Stimulated activated CD4-positive, alpha-beta T cell treated with anti-CD3 and anti-CD28 coated beads, TNF-alpha, amount 100 ng/mL, for 4 hours (primary cell): ENCODE measurements at places on chromosomes 4 and X.

DNA sequence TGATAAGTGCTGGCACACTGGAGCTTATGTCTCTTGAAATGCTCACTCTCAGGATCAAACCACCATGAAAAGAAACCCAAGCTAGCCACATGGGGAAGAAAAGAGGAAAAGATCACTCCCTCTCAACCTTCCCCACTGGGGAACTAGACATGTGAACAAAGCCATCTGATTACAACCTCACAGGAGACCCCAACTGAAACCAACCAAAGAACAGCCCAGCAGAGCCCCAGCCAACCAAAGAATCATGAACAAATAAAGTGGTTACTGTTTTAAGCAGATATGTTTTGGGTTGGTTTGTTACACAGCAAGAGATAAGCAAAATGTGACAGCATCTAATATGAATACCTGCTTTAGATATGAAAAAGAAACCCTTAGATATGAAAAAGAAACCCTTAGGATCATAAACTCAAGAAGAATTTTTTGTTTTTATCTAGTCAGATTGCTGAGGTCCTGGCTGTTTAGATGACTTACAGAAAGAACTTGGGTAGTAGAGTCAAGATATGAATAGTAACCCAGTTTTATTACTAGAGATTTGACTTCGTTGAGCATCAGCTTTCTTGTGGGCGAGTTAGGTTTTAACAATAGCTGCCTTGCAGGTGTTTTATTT is 23.7 kb upstream of the TLR7 start:
- no peak for DNase-seq

DNA sequence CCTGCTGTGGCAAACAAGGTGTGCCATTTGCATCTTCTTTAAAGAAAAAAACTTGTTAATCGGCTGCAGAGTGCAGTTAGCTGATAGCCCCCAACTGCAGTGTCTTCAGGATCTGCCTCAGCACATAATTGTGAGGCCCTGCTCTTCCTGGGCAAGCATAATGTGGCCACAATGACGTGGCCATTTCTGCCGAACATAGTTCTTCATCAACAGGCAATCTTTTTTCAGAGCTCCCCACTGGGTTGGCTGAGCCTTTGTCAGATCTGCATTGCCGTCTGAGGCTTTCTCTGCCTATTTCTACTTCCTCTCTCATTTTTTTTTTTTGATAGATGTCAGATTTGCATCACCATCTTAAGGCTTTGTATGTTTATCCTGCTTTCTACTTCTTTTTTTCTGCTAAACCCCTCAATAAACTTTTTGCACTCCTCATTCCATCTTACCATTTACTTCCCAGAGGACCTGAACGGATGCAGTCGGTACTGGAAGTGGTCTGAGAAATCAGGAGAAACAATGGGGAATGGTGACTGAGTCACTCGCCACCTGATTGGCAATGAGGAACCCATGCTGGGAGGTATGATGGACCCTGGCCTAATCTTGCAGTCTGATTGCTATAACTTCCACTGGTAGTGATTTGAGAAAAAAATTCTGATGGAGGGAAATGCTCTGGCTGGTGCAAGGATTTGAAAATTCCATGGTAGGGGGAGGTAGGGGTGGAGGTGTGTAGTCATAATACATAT is 21.2 kb upstream of the TAB3 start:
- no peak for DNase-seq

DNA sequence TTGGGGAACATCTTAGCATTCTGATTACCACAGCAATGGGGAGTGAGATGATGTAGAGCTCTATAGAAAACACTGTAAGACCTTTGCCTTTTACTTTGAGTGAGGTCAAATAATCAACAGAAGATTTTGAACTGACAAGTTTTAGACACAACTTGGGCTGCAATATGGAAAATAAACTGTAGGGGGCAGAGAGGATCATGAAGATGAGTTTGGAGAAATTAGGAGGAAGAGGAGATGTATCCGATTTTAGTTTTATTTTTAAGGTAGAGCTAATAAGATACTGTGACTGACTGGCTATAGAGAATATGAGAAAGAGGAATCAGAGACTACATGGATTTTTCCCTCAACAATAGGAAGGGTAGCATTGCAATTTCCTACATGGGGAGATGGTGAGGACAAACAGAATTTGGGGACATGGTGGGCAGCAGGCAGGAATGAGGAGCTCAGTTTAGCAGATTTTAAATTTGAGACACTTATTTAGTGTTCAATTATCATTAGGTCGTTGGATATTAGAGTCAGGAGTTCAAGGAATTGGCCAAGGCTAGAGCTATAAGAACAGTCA is 563.1 kb downstream of the INPP4B start:
- no peak for DNase-seq

DNA sequence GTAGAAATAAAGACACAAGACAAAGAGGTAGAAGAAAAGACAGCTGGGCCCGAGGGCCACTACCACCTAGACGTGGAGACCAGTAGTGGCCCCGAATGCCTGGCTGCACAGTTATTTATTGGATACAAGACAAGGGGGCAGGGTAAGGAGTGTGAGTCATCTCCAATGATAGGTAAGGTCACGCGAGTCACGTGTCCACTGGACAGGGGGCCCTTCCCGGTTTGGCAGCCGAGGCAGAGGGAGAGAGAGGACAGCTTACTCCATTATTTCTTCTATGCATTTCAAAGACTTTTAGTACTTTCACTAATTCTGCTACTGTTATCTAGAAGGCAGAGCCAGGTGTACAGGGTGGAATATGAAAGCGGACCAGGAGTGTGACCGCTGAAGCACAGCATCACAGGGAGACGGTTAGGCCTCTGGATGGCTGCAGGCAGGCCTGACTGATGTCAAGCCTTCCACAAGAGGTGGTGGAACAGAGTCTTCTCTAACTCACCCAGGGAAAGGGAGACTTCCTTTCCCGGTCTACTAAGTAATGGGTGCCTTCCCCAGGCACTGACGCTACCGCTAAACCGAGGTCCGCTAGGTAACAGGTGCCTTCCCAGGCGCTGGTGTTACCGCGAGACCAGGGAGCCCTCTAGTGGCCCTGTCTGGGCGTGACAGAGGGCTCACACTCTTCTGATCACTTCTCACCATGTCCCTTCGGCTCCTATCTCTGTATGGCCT is 44.9 kb downstream of the ZBTB49 start:
- DNase-seq, result peak; percentile 62

DNA sequence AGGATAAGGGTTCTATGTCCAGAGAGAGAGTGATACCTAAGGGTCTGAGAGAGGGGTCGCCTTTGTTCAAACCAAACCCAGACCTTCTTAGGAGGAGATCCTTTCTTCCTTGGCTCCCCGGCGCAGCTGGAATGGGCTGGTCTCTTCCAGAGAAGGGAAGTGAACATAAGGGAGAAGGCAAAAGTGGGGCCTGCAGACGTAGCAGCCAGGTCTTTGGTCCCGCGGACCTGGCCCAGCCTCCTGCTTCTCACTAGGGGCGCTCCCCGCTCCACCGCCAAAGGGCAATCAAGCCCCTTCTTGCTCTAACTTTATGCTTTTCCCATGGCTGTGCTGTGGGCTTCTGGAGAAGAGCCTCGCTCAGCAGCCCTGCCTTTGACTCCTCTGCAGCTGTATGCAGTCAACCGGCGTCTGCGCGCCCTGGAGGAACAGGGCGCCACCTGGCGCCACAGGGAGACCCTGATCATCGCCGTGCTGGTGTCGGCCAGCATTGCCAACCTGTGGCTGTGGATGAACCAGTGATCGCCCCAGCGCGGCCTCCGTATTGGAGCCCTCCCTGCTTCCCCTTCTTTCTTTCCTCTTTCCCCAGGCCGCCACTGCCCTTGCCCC is 6.5 kb downstream of the FATE1 start:
- DNase-seq, result no peak

GRCh38 chrX:40318801-40319200 is 221.0 kb upstream of the BCOR start:
- no peak for DNase-seq

GRCh38 chr4:114727461-114727860 is 128.9 kb downstream of the UGT8 start:
- no peak for DNase-seq

- no peak for DNase-seq
Observed at GRCh38 chr4:8318509-8318908, 49.0 kb downstream of the HTRA3 start.

DNA sequence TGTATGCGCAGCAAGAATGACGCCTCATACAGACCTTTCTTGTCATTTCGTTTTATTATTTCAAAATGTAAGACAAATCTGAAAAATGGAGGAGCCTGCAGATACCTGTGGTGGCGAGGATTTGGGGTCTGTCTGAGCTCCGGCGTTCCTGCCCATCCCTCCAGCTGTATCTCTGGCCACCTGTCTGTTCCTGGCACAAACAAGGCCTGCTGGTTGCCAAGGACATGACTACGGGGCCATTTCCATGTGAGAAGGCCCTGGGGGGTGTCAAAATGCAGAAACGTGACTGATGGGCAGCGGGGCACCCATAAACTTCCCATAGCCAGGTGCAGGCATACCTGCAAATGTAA is 591 bp upstream of the TSPAN7 start:
- no peak for DNase-seq

GRCh38 chrX:29617725-29618124 is 597.6 kb upstream of the MAGEB2 start:
- DNase-seq, result no peak

- DNase-seq, result no peak
Observed at GRCh38 chr4:157221426-157221894, 932 bp downstream of the GRIA2 start.
